ENCODE measurements at places on chromosomes 1 and 21.

GRCh38 chr1:185934476-185935189 lies 200.4 kb downstream of the HMCN1 start:
- no peak for DNase-seq

GRCh38 chr1:209783386-209783785 lies 973 bp downstream of the C1orf74 start:
- no peak for DNase-seq

GRCh38 chr1:15049067-15049466 lies 104.5 kb upstream of the TMEM51 start:
- no peak for DNase-seq

GRCh38 chr1:154589780-154590179 lies 18.2 kb downstream of the ADAR start:
- no peak for DNase-seq

DNA sequence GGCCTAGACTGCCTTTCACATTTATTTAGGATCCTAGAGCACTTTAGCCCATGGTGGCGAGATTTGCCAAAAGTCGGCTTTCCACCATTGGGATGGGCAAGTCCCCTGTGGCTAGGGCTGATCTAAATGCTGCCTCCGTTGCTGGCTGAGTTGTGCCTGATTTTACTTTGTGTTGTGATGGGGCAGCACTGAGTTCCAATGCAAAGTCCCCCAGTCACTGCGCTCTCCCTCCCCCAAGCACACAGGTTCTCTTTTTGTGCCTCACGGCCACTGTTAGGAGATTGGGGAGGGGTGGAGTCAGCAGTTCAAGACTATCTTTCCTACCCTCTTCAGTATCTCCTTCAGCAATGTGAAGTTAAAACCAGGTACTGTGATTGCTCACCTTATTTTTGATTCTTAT lies 66.7 kb upstream of the COX20 start:
- DNase-seq = no peak

GRCh38 chr21:29152916-29153315 lies 22.5 kb downstream of the MAP3K7CL start:
- no peak for DNase-seq

DNA sequence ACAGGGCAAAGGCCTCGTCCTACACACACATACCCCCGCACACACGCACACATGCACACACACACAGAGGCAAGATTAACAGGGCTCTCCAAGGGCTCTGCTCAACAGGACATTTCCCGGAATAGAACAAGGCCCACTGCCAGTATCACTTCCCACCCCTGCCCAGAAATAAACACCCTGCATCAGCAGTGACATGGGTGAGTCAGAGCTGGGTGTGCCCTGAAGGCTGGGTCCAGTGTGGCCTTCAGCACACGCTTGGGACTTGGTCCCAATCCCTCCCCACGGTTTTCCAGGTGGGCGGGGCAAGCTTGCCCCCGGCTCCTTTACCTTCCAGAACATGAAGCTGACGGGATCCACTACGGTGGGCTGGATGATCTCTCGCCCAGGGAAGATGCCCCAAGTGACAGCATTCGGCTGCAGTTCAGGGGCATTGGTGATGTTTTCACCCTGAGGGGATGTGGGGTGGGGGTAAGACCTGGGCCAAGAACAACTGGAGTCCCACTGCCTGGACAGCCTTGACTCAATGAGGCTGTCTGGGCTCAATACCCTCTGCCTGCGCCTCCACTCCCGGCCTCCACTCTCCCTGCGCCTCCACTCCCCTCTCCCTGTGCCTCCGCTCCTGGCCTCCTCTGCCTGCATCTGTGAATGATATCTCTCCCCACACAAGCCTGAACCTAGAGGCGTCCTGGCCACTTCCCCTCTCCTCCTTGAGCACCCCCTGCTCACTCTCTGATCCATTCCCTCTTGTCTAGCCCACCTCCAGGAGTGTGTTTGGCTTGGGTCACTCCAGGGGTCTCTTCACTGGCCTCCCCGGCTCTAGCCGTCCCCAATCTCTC lies 14.7 kb downstream of the MTHFR start:
- DNase-seq = no peak

GRCh38 chr1:27448982-27449381 lies 41.0 kb downstream of the WASF2 start:
- no peak for DNase-seq

DNA sequence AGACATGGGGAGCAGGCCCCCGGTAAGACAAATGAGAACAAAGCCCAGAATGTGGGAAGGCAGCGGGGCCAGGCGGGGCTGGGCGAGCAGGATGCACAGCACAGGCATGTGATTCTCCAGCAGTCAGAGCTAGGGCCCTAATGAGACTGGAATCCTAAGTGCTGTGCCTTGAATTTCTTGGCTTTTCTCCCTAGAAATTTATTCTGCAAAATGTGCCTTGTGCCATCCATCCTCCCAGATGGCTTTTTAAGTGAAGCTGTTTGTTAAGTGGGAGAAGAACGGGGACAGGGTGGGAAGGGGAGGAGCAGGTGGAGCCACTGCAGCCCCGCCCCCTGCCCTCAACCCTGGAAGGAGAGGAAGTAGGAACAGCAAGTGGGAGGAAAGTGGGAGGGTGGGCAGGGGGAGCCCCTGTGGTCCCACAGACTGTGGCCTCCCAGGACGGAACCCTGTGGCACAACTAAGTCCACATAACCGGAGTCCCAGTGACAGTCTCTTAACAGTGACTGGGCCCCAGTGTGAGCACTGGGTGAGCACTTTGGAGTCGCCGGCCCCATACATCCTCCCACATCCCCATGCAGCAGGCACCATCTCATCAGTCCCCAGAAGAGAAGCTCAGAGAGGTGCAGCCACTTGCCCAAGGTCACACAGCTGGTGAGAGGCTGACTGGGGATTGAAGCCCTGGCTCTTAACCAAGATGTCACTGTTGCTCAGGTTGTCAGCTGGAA lies 216.9 kb downstream of the MATN1 start:
- DNase-seq = no peak

GRCh38 chr1:68322096-68322495 lies 89.8 kb upstream of the WLS start:
- no peak for DNase-seq

GRCh38 chr1:70866542-70867264 lies 180.9 kb downstream of the PTGER3 start:
- no peak for DNase-seq

- DNase-seq = no peak
Observed at GRCh38 chr21:36994501-36995158, 11.9 kb upstream of the RIPPLY3 start.

DNA sequence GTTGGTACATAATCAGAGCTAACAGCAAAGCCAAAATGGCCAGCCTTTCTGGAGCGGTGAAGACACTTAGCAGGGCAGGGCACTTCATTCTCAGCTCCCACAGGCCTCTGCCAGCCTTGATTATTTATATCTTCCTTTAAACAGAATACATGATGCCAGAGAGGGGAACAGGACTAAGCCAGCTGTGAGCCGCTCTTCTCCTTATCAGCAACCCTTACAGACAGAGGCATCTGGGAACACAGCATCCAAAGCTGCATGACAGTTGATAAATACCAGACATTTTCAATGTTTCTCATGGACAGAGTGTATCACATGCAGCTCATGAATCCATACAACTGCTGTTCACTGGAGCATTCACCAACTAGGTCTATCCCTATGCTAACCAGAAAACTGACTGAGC lies 29.1 kb downstream of the DNAJC11 start:
- no peak for DNase-seq

DNA sequence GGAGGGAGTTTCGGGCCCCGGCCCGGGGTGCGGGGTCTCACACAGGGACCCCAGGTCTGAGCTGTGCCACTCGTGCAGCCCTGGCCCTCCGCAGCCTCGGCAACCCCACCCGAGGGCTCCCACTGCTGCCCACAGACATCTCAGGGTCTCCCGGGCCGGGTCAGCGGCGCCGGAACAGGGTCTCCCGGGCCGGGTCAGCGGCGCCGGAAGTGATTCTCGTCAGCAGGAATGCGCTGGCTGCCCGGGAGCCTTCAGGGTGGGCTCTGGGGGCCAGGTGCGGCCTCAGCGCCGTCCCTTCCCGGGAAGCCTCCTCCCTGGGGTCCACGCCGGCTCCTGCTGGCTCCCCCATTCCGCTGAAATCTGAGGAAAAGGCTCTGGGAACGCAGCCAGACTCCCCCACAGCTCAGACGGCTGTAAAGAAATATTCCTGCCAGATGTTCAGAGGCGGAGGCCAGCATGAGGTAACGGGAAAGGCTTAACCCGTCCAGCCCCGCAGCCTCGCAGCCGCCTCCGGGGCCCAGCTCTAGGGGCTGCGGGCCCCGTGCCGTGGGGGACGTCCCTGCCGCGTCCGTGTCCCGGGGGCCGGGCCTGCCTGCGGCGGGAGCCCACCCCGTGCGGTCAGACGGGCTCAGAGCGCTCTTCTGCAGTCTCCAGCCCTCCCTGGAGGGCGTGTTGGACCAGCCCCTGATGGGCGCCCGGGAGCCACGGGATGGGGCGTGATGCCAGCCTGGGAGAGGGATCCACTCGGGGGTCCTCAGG lies 8.7 kb upstream of the COL6A1 start:
- no peak for DNase-seq

DNA sequence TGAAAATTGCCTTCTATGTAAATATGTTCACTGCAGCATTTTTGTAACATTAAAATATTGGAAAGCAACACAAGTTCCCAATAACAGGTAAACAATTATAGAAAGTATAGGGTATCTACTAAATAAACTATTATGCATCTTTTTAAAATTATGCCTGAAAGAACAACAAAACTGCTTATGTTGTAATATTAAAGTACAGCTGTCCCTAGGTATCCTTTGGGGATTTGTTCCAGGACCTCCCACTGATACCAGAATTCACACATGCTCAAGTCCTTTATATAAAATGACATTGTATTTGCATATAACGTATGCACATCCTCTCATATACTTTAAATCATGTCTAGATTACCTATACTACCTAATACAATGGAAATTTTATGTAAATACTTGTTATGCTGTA lies 121.8 kb upstream of the TNFSF4 start:
- DNase-seq = no peak

DNA sequence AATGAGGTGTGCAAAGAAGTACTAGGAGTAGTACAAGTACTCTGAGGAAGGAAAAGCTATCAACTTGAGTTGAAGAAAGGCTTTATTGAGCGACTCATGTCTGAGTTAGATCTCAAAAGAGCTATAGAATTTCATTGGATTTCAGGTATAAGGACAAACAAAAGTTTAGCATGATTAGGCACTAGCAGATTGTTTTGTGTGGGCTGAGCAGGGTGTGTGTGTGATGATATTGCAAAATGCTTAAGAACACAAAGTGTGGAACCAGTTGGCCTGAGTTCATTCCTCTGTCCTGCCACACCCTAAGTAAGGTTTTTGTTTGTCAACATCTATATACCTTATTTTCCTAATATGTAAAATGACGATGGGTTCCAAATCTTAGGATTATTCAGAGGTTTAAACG lies 158.9 kb downstream of the KCNK2 start:
- no peak for DNase-seq

DNA sequence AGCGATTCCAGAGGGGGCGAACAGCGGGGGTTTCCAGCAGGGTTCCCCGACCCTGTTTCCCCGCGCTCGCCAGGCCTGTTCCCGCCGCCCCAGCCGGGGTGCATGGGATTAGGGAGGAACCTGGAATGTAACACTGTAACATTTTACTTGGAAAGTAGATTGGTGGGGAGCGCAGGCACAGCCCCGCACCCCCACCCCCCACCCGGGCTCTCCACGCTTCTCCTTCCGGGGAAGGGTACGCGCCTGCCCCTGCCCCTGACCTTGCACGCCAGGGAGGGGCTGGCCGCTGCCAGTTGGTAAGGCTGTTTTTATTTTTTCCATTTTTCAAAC lies 427 bp downstream of the FAM3B start:
- no peak for DNase-seq

DNA sequence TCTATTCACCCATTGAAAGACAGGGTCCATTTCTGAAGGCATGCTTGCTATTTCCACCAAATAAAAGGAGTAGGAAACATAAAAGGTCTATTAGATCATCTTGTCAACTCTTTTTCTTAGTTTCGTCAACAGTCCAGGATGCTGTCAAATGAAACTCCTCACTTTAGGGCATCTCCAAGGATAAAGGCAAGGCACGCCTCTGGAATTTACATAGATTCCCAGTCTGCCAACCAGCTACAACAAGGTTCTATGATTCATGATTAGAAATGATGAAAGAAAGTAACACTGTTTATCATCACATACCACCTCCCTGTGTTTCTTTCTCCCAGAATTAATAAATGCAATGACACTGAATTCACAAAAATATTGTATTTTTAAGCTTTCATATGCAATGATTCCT lies 636.3 kb downstream of the LTN1 start:
- no peak for DNase-seq

GRCh38 chr1:155983191-155984024 lies 5.1 kb upstream of the ARHGEF2 start:
- no peak for DNase-seq

- DNase-seq = no peak
Observed at GRCh38 chr1:158035014-158035413, 41.6 kb downstream of the KIRREL1 start.

DNA sequence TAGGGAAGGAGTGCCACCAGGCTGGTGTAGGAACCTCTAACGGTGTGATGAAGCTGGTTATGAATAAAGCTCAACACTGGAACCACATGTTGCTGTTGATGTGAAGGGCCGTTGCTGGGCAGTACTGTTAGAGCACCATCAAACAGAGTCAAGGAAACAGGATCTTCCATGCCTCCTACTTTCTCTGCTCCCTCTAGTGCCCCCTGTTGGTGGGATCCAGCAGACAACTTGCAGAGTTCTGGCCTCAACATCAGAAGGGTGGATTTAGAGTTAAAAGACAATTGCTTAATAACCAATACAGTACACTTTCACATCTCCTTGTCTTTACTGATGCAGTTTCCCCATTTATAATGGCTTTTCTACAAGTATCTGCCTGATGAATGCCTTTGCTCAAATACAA lies 336.4 kb downstream of the NTNG1 start:
- no peak for DNase-seq

DNA sequence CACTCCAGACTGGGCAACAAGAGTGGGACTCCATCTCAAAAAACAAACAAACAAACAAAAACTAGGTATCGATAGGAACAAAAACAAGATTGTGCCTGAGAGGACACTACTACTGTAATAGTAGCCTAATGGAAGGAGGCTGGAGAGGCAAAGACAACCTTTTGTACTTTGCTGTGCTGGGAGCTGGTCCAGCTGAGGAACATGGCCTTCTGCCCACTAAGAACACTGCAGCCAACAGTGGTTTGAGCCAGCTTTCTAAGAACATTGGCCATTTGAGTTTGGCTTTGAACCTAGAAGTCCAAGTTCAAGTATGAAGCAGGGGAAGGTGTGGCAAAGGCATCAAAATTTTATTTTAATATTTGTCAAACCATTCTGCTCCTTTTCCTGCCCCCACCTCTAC lies 22.7 kb upstream of the RGS8 start:
- no peak for DNase-seq

DNA sequence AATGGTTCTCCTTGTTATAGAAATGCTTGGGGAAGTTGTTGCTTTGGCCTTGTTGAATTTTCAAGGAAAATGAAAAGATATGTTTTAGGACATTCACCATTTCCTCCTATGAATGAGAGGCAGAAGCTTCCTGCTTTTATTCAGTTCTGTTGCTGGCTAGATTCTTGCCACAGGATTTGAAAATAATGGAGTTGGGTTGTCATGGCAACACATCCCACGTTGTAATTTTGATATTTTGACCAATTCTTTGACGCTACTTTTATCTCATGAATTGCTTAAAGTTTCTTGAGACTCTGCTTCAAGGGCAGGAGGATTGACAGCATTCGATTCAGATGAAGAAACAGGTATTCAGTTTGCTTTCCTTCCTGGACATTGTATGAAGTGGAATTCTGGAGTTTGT lies 331.5 kb downstream of the PRDM2 start:
- no peak for DNase-seq

- no peak for DNase-seq
Observed at GRCh38 chr1:57483954-57484353, 60.1 kb upstream of the DAB1 start.
